ENCODE measurements at places on chromosomes 2 and 18.

DNA sequence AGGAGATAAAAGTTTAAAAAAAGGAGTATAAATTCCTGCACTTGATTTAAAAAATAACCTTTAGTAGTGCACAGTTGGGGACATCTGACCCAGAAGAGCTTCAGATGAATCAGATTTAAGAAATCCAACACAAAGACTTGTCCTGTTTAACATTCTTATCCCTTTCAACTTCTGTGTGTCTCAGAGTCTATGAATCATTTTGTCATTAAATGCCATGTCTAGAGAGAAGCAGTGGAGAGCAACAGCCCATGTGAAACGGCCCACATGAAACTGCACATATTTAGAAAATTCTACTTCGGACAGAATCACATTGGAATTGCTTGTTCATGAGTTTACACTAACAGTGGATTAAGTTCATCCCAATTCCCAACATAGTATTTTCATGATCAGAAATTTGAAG, 278.6 kb downstream of the SLC8A1 start:
- DNase-seq = peak; percentile 10

GRCh38 chr2:49767316-49767715, 613.0 kb upstream of the FSHR start:
- DNase-seq = no peak

- DNase-seq = no peak
These were observed 91.8 kb upstream of the KLF7 start for GRCh38 chr2:207257251-207258250.

DNA sequence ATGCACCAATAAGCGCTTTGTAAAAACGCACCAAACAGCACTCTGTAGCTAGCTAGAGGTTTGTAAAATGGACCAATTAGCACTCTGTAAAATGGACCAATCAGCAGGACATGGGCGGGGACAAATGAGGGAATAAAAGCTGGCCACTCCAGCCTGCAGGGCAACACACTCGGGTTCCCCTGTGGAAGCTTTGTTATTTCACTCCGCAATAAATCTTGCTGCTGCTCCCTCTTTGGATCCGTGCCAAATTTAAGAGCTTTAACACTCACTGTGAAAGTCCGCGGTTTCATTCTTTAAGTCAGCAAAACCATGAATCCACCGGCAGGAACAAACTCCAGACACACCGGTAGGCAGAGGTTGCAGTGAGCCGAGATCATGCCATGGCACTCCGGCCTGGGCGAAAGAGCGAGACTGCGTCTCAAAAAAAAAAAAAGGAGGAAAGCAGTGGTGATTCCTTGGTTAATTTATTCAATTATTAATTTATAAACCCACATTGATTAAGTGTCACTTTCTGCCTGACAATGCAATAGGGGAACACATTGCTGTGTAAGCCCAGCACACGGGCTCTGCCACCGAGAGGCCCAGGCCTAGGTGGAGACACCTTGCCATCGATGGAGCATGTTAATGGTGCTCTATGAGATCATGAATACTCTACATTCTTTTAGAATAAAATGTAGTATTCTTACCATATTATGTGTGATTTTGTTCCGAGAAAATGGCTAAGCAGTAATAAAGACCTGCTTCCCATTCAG, 687.6 kb upstream of the HS6ST1 start:
- DNase-seq = no peak

- peak; percentile 68 for DNase-seq
These were observed 20.3 kb downstream of the TBR1 start for GRCh38 chr2:161436411-161436810.

GRCh38 chr18:32956591-32957315, 183.9 kb upstream of the KLHL14 start:
- no peak for DNase-seq

- no peak for DNase-seq
These were observed 80.3 kb downstream of the RTP5 start for GRCh38 chr2:241949736-241950412.

GRCh38 chr18:46042571-46043123, 29.4 kb downstream of the PSTPIP2 start:
- peak; percentile 52 for DNase-seq

DNA sequence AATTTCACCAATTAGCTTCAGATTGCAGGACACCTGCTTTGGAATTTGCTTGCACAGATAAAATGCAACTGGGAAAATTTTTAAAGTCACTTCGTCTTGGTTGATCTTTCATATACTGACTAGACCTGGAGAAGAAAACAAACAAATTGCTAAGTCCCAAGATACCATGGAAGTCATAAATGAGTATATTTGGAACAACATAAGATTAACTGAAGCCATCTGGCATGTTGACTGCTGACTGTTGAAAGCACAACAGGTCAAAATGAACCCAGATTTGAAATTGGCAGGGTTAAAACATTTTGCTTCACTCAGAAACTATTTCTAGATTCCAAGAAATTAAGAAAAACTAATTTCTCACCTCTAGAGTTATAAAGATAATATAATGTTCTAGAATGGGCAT, 470.7 kb downstream of the LPIN1 start:
- no peak for DNase-seq

GRCh38 chr2:20366672-20367116, 16.1 kb upstream of the PUM2 start:
- DNase-seq = no peak

Measured in GM03348 (cell line).